ENCODE measurements at places on chromosomes 13 and 19.

DNA sequence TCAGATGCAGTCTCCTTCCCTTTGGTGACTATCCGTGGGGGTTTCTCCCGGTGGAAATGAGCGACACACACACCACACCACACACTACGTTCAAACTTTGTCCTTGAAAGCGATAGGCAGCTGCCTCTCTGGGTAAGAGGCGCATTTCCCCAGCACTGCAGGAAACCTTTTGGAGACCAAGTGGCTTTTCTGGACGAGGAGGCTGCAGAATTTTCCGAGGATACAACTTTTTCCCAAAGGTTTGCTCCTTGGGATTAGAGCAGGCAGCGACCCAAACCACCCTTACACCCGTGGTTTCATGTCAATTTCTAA lies 38.2 kb upstream of the FLT1 start:
- DNase-seq = no peak

- no peak for DNase-seq
These were observed 2.4 kb downstream of the CACNG8 start for GRCh38 chr19:53965091-53965490.

DNA sequence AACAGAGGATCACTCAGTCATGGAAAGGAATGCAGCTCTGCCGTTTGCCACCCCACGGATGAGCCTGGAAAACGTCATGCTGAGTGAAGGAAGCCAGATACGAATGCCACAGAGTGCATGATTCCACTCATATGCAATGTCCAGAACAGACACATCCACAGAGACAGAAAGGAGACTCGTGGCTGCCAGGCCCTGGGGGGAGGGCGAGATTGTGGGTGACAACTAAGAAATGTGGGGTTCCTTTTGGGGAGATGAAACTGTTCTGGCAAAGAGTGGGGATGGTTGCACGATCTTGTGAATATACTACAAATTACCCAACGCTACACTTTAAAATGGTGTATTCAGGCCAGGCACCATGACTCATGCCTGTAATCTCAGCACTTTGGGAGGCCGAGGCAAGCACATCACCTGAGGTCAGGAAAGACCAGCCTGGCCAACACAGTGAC lies 27.2 kb upstream of the NAPA start:
- DNase-seq = no peak

GRCh38 chr19:1136621-1137317 lies 33.0 kb downstream of the GPX4 start:
- DNase-seq = no peak

- DNase-seq = no peak
These were observed 1.4 kb downstream of the STK11 start for GRCh38 chr19:1206864-1207450.

- no peak for DNase-seq
These were observed 216.0 kb upstream of the SERP2 start for GRCh38 chr13:44157606-44158005.

GRCh38 chr19:48403606-48404005 lies 10.1 kb downstream of the GRIN2D start:
- no peak for DNase-seq

GRCh38 chr13:70792121-70792520 lies 683.9 kb upstream of the KLHL1 start:
- no peak for DNase-seq

GRCh38 chr13:19845758-19846157 lies 17.7 kb downstream of the ZMYM5 start:
- no peak for DNase-seq

GRCh38 chr19:5961969-5962945 lies 15.7 kb downstream of the RANBP3 start:
- peak; percentile 63 for DNase-seq

- DNase-seq = no peak
These were observed 14.5 kb downstream of the ARHGEF7 start for GRCh38 chr13:111129465-111130115.

DNA sequence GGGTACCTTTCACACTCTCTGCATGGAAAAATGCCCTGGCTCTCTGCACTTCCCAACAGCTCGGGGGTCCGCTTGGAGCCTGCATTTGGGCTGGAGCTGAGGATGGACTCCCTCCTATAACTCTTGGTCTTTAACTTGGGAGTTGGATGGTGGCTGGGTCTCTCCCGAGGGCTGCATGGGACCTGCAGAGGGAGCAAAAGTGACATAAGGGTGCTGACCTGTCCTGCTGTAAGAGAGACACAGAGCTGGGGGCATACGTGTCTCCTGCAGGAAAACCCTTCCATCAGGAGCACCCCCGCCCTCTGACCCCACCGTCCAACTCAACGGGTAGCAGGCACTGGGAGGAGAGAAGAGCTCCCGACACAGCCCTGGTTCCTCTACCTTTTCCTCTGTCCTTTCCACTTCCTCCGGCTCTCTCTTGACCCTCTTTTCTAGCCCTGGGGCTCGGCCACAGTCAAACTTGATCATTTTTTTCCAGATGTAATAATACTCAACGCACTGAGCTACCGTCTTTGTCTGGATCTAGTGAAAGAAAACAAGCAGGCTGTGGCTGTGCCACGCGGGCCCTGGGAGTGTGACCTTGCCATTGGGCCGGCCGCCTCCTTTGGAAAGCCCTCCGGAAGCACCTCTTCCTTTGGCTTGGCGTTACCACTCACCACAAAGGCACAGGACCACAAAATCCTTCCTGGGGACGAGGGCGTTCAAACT lies 6.8 kb upstream of the NAPA start:
- DNase-seq = no peak

GRCh38 chr13:55869648-55870047 lies 1271.1 kb upstream of the PRR20A start:
- no peak for DNase-seq

DNA sequence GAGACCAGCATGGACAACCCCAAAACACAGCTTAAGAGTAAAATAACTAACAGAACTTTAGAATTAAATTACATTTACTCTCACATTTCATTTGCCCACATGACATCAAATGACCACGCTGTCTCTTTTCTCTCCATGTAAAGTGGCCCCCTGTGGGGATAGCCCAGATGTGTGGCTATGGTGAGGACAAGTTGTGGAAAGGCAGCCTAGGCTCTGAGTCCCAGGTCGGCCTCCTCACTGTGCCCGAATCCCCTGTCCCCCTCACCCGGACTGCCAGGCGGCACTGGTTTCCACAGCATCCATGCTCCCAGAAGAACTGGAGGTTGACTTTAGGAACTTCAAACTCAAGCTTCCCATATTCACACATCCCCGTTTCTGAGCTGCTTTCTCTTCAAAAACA lies 111.8 kb upstream of the UQCRFS1 start:
- no peak for DNase-seq

- DNase-seq = no peak
These were observed 51.0 kb upstream of the PDX1 start for GRCh38 chr13:27868641-27869435.

DNA sequence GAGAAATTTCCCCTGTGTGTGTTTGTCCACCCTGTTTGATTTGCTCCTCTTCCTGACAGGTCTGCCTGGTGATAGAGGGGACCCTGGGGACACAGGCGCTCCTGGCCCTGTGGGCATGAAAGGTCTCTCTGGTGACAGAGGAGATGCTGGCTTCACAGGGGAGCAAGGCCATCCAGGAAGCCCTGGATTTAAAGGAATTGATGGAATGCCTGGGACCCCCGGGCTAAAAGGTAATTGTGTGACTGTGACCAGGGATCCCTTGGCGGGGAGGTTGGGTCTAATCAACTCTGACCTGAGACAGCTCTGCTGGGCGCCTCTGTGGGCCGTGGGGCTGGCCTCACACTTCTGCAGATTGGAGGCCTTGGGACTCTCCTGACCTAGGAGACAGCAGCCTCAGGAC lies 81.4 kb downstream of the RAB20 start:
- no peak for DNase-seq

DNA sequence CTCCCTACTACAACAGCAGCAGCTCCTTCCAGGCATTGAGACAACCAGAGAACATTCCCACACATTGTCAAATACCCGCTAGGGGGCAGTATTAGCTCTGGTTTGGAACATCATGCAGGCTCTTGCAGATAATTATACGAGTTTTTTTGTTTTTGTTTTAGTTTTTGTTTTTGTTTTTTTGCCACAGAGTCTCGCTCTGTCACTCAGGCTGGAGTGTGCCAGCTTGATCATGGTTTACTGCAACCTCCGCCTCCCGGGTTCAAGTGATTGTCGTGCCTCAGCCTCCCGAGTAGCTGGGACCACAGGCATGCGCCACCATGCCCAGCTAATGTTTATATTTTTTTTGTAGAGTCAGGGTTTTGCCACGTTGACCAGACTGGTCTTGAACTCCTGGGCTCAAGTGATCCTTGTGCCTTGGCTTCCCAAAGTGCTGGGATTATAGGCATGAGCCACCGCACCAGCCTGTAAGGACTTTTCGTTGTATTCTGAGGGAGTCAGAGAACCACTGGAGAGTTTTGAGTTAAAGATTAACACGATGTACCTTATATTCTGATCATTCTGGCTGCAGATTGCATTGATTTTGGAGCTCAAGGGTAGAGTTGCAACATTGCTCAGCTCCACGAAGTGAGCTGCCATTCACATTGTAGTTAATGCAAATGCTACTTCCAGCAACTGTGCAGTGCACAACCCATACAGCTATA lies 41.7 kb upstream of the CEACAM20 start:
- no peak for DNase-seq

- DNase-seq = peak; percentile 69
These were observed at the start of gene LRRC63 for GRCh38 chr13:46211483-46212351. LRRC63 (plus strand) TSS chr13:46211928; CDS start chr13:46213035, 1,107 bp downstream.

DNA sequence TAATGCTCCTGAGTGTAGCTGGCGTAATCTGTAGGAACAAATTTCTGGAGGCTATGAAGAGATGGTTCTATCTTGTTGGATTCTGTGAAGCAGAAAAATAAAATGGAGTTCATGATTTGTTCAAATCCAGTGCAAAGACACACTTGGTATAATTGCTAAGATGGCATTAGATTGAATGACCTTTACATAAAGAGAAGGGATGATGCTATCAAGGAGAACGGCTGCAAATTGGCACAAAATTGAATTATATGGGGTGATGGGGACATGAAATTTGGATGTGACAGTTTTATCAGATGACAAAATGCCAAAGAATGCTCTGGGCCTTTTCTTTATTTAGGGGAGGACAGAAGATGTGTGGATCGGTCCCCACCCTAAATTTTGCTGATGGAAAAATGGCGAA lies 4.0 kb downstream of the METTL21C start:
- no peak for DNase-seq

- DNase-seq = no peak
These were observed 4.4 kb upstream of the KCNN4 start for GRCh38 chr19:43784981-43785808.

DNA sequence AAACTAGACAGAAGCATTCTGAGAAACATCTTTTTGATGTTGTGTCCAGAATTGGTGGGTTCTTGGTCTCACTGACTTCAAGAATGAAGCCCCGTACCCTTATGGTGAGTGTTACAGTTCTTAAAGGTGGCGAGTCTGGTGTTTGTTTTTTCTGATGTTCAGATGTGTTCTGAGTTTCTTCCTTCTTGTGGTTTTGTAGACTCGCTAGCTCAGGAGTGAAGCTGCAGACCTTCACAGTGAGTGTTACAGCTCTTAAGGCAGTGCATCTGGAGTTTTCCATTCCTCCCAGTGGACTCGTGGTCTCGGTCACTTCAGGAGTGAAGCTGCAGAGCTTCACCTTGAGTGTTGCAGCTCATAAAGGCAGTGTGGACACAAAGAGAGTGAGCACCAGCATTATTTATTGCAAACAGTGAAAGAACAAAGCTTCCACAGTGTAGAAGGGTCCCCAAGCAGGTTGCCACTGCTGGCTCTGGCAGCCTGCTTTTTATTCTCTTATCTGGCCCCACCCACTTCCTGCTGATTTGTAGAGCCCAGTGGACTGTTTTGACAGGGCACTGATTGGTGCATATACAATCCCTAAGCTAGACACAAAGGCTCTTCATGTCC lies 1820.8 kb downstream of the UQCRFS1 start:
- no peak for DNase-seq

DNA sequence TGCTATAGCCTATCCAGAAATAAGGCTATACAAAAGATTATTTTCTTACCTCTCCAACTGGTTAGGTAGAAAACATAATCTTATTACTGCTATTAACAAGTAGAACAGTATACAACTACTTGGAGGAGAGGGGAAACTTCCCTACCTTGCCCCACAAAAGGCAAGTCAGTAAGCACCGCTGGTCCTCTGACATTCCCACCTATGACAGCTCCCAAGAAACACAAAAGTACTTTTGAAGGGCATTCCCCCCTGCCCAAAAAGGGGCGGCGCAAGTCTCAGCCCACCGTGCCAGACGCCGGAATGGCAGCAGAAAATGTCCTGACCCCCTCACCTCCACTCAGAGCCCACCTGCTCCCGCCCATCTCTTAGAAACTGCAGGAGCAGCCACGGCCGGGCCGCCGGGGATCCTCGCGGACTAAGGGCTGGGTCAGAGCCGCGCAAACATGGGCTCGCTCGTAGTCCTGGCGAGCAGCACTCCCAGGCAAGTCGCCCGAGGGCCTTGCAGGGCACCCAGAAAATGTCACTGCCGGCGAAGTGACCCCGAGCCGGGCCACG lies 437 bp downstream of the SUCLA2 start:
- no peak for DNase-seq

DNA sequence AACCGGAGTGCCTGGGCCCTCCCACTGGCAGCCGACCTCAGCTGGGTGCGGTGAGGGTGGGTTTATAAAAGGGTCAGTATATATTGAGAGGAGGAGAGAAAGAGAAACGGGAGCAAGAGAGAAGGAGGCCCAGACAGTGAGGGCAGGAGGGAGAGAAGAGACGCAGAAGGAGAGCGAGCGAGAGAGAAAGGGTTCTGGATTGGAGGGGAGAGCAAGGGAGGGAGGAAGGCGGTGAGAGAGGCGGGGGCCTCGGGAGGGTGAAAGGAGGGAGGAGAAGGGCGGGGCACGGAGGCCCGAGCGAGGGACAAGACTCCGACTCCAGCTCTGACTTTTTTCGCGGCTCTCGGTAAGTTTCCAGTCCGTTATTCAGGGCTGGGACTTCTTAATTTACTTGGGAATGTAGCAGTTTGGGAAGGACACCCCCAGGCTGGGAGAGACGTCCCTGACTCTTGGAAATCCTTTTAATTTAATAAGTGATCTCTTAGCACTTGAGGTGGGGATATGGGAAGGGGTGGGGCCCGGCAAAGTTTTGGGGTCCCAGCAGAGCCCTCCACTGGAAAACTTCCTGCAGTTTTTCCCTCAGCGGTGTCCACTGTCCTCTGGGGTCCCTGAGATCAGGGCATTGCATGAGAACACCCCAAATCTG lies at the start of gene EMP3:
Gene EMP3 (plus strand): TSS at position 288 of the 646 bp plus-strand sequence. CDS start 1,293 bp downstream, outside the sequence.
- DNase-seq = peak; percentile 73

- no peak for DNase-seq
These were observed 369.6 kb downstream of the DCT start for GRCh38 chr13:94109715-94110374.

DNA sequence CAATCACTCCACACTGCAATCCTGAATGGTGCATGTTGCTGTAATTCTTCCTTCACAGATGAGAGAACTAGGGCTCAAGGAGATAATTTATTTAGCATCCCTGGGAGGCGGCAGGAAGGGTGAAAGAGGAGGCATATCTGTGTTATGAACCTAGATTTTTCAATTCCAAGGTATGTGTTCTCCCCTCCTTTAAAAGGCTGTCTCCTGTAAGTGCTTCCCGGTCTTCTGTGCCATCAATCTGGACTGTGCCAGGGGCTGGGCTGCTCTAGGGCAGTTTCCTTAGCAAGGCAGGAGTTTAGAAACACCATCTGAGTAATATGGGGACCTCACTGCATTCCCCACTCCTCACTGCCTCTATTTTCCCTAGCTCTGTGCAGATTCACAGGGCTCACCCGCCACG lies 185.0 kb downstream of the RFC3 start:
- DNase-seq = no peak

All from stimulated activated CD4-positive, alpha-beta T cell treated with anti-CD3 and anti-CD28 coated beads, Interleukin-15, amount 100 ng/mL, for 1 hour (primary cell).